Stimulated activated CD4-positive, alpha-beta T cell treated with anti-CD3 and anti-CD28 coated beads, Interleukin-1b, Interleukin-23, amount 100 ng/mL, for 4 hours (primary cell): ENCODE measurements at places on chromosomes 16 and 17.

DNA sequence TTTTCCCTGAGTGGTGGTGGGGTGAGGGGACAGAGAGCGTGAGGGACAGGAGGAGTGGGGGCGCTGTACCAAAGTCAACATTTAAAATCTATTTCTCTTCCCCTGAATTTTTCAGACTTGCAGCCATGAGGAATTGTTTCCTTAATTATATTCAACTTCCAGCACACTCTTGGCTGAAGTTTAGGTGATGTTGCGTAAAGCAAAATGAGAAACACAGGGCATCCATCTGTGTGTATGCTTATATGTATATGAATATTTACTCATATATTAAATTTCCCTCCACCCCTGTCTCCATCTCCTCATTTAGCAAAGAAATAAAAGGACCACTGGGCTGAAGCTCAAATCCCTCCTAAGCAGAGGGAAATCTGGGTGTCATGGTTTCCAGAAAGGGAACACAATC lies 218.1 kb downstream of the XYLT1 start:
- no peak for DNase-seq

- peak; percentile 82 for DNase-seq
Measured at GRCh38 chr17:80263253-80264204, 2.9 kb downstream of the RNF213 start.

DNA sequence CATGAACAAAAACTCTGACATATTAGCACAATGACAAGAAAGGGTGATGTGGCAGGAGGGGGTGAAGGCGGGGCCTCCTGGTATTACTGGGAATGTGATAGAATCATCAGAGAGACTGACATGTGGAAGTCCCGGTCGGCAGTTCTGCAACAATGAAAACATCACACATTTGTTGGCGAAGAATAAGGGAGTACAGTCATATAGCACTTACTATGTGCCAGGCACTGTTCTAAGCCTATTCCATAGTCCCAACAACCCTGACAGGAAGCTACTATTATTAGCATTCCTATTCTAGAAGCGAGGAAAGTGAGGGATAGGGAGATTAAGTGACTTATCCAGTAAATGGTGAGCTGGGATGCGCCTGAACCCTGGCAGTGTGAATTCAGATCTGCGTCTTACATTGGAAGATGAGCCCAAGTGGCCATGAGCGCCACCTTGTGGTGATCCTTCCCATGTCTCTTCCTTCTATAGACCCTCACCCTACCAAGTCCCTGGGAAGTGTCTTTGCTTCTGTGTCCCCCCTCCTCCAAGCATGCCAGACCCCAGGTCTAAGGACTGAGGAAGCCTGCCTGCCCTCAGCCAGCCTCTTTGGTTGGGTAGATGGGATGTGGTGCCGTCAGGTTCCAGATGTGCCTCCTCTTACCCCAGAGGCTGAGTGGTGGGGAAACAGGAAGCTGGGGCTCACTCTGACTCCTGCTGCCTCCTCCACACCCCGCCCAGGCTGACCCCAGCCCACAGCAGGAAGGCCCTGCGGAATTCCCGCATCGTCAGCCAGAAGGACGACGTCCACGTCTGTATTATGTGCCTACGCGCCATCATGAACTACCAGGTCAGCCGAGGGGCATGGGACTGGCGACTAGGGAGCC lies 14.0 kb downstream of the FMNL1 start:
- DNase-seq: peak; percentile 75

- DNase-seq: no peak
Measured at GRCh38 chr16:3028716-3029319, 5.0 kb downstream of the THOC6 start.

GRCh38 chr16:85148931-85149330 lies 36.7 kb upstream of the CIBAR2 start:
- DNase-seq: no peak

GRCh38 chr17:44758414-44759085 lies at the start of gene ADAM11:
ADAM11 (plus strand) TSS chr17:44758988; CDS start chr17:44759200, 212 bp downstream.
- no peak for DNase-seq

GRCh38 chr17:74115586-74115985 lies 87.9 kb upstream of the RPL38 start:
- DNase-seq: no peak

- no peak for DNase-seq
Measured at GRCh38 chr16:57941016-57941664, 29.8 kb downstream of the CNGB1 start.

GRCh38 chr16:17572145-17572544 lies 101.4 kb upstream of the XYLT1 start:
- no peak for DNase-seq

GRCh38 chr17:35801583-35802224 lies 6.3 kb upstream of the MMP28 start:
- no peak for DNase-seq

GRCh38 chr17:57785022-57785421 lies 39.9 kb upstream of the CCDC182 start:
- no peak for DNase-seq
